ENCODE measurements at places on chromosomes 7 and 10.

DNA sequence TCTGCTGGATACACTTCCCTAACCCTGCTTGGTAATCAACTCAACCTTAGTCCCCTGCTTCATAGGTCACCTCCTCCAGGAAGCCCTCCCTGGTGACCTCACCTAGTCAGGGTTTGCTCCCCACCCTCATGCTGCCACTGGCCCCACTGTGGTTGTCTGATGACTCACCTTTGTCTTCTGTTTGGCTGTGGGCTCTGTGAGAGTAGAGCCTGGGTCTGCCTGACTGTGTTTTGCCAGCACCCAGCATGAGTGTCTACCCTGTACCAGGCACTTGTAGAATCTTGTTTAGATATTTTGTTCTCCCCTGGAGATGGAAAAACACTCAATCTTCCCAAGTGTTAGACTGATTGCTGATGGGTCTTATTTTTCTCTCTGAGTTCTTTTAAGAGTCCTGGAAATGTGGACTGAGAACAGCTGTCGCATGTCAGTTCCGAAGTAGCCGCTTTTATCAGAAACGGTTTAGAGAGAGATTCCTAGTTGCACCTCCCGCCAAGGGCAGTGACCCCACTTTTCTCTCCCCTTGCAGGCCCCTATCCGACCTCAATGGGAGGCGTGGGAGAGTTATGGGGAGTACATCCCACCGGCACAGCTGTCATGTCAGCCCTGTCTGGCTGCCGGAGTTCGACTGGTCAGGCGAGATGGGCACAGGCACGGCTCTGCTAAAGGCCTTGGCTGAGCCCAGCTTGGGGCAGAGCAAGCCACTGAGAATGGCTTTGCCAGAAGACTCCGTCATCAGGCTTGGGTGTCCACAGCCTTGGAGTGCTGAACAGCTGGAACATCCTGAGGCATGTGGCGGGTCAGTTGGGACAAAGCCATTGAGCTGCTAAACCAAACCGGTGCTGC is 134.3 kb downstream of the GRK5 start:
- peak; percentile 75 for DNase-seq

- peak; percentile 15 for DNase-seq
Measured at GRCh38 chr7:128705891-128706333, 33.2 kb upstream of the CALU start.

DNA sequence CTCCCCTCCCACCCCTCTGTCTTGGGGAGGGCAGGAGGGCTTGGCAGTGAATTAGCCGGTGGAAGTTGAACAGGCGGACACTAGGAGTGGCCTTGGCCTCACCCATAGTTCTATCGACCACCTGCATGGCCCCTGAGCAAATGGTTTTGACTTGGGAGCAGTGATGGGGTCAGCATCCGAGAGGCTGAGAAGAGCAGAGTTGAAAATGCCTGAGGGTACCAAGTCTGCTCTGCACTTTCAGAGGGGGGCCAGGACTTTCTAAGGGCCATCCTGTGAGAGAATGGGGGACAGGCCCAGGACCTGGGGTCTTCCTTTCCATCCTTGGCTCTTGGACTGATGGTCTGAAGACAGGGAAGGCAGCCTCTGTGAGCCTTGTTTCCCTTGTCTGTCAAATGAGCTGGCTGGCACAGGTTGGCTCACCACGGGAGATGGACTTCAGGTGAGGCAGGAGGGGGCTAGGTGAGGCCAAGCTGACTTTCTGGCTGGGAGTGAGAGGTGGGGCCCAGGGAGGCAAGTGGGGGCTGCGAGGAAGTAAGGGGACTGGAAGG is 29.4 kb downstream of the CDH23 start:
- DNase-seq, result no peak

GRCh38 chr7:55085511-55086412 is 66.9 kb downstream of the EGFR start:
- no peak for DNase-seq

DNA sequence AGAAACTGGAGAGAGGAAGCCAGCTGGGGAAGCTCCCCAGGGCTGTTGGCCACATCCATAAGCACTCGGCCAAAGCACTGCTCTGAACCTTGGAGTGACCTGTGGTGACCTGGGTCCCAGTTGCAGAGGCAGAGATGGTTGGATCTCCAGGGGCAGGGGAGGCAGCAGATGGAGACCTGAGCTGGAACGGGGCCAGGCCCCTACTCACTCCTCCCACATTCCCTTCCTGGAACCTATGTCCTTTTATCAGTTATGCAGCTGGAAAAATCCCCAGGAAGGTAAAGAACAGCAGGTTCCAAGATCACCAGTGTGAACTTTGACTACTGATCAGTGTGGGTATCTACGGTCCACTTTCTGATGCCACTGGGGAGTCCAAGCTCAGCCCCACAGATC is 9.6 kb upstream of the PNLIPRP2 start:
- DNase-seq, result no peak

DNA sequence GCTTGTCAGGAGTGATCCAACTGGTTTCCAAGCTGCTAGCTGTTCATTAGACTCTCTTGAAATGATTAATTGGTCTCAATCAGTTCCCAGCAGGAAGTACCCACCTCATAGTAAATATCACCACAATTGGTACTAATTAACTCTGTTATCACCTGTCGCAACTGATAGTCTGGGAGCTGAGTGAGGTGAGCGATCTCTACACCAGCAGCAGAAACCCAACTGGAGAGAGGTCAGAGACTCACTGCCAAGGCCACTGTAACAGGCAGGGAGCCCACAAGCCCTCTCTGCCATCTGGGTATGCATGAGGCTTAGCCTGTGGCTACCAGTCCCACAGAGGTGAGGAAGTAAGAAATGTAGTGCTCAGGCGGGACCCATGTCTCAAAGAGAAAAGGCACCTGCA is 245.5 kb downstream of the DYNC1I1 start:
- no peak for DNase-seq

GRCh38 chr10:35153716-35154115 is 27.1 kb downstream of the CREM start:
- no peak for DNase-seq

- DNase-seq, result no peak
Measured at GRCh38 chr7:81533426-81533825, 236.4 kb downstream of the HGF start.

DNA sequence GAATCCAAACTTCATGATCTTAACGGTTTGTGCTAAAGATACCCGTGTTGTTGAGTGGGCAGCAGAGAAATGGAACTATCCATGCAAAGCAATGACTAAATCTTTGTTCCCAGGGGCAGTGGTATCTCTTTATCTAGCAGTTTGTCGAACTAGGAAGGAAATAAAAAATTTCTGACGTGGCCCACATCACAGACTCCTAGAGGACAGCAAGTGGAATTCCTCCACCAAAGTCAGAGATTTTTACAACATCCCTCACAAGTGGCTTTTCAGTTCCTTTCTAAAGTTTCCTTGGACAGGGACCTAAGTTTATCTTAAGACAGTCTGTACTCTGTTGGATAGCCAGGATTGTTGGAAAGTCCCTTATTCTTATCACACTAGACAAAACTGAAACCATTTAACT is 136.0 kb downstream of the RAPGEF5 start:
- DNase-seq, result no peak

- DNase-seq, result peak; percentile 21
Measured at GRCh38 chr7:29647020-29647654, 83.5 kb downstream of the PRR15 start.

GRCh38 chr7:149811221-149811620 is 27.0 kb upstream of the ZNF862 start:
- DNase-seq, result no peak

GRCh38 chr7:140977741-140978140 is 37.0 kb downstream of the MRPS33 start:
- no peak for DNase-seq

DNA sequence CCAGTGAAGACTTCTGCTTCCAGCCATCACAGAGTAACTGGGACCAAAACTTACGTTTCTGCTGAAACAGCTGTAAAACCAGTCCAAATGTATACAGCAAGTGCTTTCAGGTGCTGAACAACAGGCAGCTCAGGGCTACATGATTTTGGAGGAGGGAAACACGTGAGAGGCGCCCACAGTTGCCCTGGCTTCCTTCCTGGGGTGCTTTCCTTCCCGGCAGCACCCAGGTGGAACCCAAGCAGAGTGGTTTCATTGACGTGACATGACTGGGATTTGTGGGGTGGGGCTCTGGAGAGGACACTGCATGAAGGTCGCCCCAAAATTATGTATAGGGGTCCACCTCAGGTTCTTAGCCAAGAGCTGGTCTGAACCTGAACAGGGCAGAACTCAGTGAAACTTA is 34.2 kb downstream of the IL2RA start:
- DNase-seq, result no peak

DNA sequence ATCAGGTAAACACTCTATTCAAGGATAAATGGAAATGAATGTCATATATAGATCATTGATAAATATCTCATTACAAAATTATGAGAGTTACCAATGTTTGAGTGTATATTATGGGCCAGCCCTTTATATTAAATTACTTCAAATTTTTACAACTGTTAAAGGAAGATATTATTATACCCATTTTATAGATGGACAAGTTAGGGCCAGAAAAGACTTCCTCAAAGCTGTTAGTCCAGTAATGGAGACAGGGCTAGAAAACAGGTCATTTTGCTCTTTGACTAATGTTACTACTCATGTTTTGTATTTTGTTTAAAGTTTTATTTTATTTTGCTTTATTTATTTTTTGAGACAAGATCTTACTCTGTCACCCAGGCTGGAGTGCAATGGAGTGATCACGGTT is 101.6 kb downstream of the CFTR start:
- no peak for DNase-seq

- no peak for DNase-seq
Measured at GRCh38 chr7:148299350-148300276, 291.0 kb upstream of the C7orf33 start.

- no peak for DNase-seq
Measured at GRCh38 chr10:49280001-49280408, 19.0 kb upstream of the C10orf71 start.

DNA sequence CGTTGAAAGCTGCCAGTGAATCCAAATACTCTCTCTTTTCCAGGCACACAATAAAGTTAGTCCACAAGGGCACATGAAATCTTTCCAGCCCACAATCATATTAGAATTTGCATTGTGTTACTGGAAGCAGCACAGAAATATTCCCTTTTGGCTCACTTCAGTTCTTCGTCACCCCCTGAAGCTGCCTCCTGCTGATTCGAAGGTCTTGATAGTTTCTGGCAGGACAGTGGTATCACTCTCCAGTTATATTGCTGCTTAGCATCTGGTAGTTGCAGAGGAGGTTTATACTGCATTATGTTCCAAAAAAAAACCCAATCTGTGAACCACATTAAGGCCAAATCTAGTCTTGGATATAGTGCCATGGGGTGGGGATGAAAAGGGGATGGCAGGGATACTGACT is 253.2 kb downstream of the BICC1 start:
- DNase-seq, result peak; percentile 37

DNA sequence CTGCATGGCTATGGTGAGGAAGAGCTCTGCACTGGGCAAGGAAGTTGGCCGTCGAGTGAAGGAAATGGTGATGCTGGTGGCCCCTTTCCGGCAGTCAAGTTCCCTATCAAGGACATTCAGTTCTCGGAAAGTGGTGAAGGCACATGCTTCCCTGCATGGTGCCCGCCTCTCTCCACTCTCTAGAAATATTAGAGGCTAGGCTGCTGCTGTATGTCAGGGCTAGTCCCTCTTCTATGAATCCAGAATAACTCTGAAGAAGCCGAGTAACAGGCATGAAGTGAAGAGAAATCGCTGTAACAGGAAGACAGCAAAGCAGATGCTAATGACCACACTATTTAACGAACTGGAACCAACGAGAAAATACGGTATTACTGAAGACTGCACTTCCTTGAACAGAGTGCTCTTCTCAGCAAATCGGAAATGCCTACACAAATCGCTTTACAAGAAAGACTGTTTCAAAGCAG is 5.4 kb downstream of the IDI1 start:
- no peak for DNase-seq

DNA sequence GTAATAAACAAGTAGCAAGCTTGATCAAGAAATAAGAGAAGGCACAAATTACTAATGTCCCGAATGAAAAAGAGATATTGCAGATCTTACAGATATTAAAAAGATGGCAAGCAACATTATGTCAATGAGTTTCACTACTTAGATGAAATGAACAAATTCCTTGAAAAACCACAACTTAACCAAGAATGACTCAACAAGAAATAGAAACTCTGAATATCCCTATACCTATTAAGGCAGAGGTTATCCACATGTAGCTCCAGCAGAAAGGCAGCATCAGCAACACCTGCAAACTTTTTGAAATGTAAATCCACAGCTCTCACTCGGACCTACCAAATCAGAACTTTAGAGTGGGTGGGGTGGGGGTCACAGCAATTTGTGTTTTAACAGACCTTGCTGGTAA is 33.6 kb downstream of the PDE1C start:
- peak; percentile 78 for DNase-seq

- no peak for DNase-seq
Measured at GRCh38 chr7:27176524-27176845, 2.4 kb upstream of the HOXA10 start.

DNA sequence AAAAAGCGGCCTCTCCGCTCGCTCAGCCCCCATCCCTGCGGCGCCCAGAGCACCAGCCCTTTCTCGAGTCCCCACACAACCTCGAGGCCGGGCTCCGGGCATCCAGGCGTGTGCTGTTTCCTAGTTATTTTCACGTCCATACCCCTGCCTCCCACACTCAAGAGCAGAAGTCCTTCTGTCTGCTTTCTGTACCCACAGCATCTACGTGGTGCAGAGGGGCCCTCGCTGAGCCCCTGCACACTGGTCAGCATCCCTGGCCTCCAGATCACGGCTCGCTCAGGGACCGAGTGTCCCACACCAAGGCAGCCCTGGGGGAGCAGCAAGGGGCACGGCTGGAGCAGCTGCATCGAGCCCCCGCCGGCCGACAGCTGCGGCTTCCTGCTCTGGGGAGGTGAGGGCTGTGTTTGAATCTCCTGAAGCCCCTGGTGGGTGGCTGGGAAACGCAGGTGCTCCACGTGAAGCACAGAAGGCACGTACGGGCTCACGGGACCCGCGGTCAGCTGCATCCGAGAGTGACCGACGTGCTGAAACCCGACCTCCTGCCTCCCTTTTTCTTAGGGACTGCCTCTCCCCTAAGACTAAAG is 333.1 kb downstream of the DNAJB6 start:
- no peak for DNase-seq

DNA sequence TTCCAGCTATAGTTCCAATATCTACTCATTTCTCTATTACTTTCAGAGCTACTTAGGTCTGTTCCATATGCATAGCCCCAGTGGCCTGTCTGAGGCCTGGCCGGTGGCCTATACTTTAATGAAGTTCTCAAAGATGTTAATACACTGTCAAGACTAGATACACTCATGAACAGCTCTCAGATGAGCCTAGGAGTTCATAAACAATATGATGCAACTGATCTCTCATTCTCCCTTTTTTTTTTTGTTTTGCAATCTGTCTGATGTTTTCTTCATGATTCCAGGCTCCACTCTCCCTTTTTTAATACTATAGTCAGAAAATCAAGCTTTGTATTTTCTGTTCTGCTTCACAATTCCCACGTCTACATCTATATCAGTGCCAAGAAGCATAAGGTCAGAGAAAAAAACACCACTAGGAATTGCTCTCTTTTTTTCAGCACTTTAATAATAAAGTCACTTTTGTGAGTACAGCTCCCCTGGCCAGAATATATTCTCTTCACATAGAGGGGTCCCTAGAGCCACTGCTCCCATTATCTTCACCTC is 321.0 kb downstream of the C7orf25 start:
- DNase-seq, result no peak

- peak; percentile 44 for DNase-seq
Measured at GRCh38 chr10:88541116-88541626, 41.9 kb downstream of the RNLS start.

GRCh38 chr10:48330269-48330668 is 23.8 kb downstream of the MAPK8 start:
- DNase-seq, result no peak

GRCh38 chr10:122307669-122308416 is 36.7 kb downstream of the BTBD16 start:
- DNase-seq, result peak; percentile 99

- peak; percentile 98 for DNase-seq
Measured at GRCh38 chr10:3720228-3721019, 64.6 kb downstream of the KLF6 start.
